Neural progenitor cell (in vitro differentiated cells): ENCODE measurements at places on chromosomes 4 and X. TPM values are rescaled to one million over a fixed set of nuclear protein-coding genes. Genes with fewer than 3 reads are reported as not detected.
A peak's percentile ranks its signal among the peaks of the same experiment; 100 is the strongest.

IQCM gene
- total RNA-seq: 0.26 TPM in 1 of 2 replicates, not detected in the other

DNA sequence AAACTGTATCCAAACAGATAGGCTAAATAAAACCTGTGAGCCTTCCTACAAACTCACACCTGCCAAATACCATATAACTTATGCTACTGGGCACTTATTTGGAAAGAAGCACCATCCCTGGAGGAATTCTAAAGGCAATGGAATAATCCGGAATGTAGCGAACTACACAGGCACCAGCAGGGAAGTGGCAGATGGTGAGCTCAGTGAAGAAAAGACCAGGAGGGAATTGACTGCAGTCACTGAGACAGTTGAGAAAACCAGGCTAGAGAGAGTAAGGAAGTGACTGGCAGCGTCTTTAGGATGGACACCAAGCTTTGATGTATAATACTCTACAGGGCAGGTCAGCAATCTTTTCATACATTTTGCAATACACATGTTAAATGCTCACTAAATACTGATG is 16.3 kb downstream of the NDNF start:
- H3K36me3 ChIP-seq: no peaks in the 10 kb centered on the region
- H3K4me1 ChIP-seq: peaks cover 15% of the 10 kb centered on the region
- no peak overlapping the region for H3K4me3 ChIP-seq
- no peak overlapping the region for H3K27ac ChIP-seq
- H3K27me3 ChIP-seq: no peaks in the 10 kb centered on the region

GRCh38 chr4:112516066-112516470 is at the start of gene NEUROG2:
Gene NEUROG2, minus strand, starts transcription at chr4:112516180. Its CDS starts 705 bp downstream, at chr4:112515475.
- no peaks in the 10 kb centered on the region for H3K36me3 ChIP-seq
- no peak for DNase-seq
- H3K27ac ChIP-seq: no peak within 1 kb of the TSS
- peak within 1 kb of the TSS; percentile 51 for H3K4me3 ChIP-seq
- peaks cover 60% of the 10 kb centered on the region for H3K4me1 ChIP-seq

DNA sequence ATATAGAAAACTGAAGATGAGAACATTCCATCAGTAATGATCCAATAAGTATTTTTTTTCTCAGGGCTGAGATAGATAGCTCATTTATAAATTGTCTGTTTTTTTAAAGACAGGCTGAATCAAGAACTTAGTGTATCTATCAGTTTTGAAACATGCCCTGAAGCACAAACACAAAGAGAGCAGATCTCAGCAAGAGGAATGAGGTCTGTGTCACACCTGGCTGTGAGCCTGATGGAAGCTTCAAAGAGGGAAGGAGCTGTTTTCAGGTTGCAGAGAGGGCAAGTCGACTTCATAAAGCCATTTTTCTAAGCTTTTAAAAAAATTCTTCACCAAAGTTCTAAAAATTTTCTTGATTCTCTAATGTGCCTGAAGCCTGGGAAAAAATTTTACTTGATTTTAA is 434.9 kb downstream of the PDGFC start:
- no peak overlapping the region for H3K27ac ChIP-seq
- no peaks in the 10 kb centered on the region for H3K27me3 ChIP-seq
- H3K4me1 ChIP-seq: peaks cover 10% of the 10 kb centered on the region
- no peak for DNase-seq

- no peaks in the 10 kb centered on the region for H3K36me3 ChIP-seq
- H3K27ac ChIP-seq: no peak overlapping the region
- DNase-seq: peak; percentile 48
These were observed 19.9 kb upstream of the ZIC3 start for GRCh38 chrX:137545711-137546651.

DNA sequence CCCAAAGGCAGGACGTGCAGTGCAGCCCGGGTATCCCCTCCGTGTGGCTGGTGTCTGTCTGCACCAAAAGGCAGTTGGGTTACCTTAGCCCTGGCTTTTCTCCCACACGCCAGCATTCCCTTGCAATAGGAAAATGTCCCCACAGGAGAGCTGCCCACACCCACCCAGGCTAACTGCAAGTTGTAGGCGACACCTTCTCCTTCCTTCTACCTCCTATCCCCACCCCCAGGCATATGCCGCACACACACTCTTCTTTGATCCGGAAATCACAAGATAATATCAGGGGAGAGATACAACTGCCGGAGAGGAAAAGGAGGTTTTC is 444 bp upstream of the APBB2 start:
- no peak overlapping the region for H3K27ac ChIP-seq
- peaks cover 10% of the 10 kb centered on the region for H3K4me1 ChIP-seq
- H3K4me3 ChIP-seq: no peak overlapping the region
- H3K36me3 ChIP-seq: no peaks in the 10 kb centered on the region
- peaks cover 15% of the 10 kb centered on the region for H3K27me3 ChIP-seq
